ENCODE measurements at places on chromosomes 7 and 10. TPM values are rescaled to one million over a fixed set of nuclear protein-coding genes. Genes with fewer than 3 reads are reported as not detected.

GRCh38 chr7:37633048-37633447 lies 50.5 kb upstream of the GPR141 start:
- no peaks in the 10 kb centered on the region for H3K4me1 ChIP-seq
- no peak overlapping the region for H3K4me3 ChIP-seq
- H3K36me3 ChIP-seq, result no peaks in the 10 kb centered on the region
- DNase-seq, result no peak
- H3K27me3 ChIP-seq, result no peaks in the 10 kb centered on the region
- H3K27ac ChIP-seq, result no peak overlapping the region

GRCh38 chr7:31261341-31261740 lies 79.2 kb downstream of the NEUROD6 start:
- H3K36me3 ChIP-seq, result no peaks in the 10 kb centered on the region
- DNase-seq, result no peak
- no peaks in the 10 kb centered on the region for H3K4me1 ChIP-seq
- H3K4me3 ChIP-seq, result no peak overlapping the region
- no peak overlapping the region for H3K27ac ChIP-seq

GRCh38 chr10:82768040-82768439 lies 893.0 kb downstream of the NRG3 start:
- no peaks in the 10 kb centered on the region for H3K4me1 ChIP-seq
- H3K27ac ChIP-seq, result no peak overlapping the region
- no peaks in the 10 kb centered on the region for H3K36me3 ChIP-seq
- no peak overlapping the region for H3K4me3 ChIP-seq
- no peak for DNase-seq

- no peak for DNase-seq
- H3K27ac ChIP-seq, result no peak overlapping the region
- peaks cover 4% of the 10 kb centered on the region for H3K36me3 ChIP-seq
- no peaks in the 10 kb centered on the region for H3K27me3 ChIP-seq
These were observed 67.4 kb downstream of the ZNF438 start for GRCh38 chr10:30963992-30964930.

GRCh38 chr10:28678687-28679457 lies 1.6 kb downstream of the BAMBI start:
- H3K36me3 ChIP-seq, result no peaks in the 10 kb centered on the region
- peaks cover 8% of the 10 kb centered on the region for H3K4me1 ChIP-seq
- peaks cover 13% of the 10 kb centered on the region for H3K27me3 ChIP-seq
- H3K4me3 ChIP-seq, result peak overlapping the region; percentile 83
- H3K27ac ChIP-seq, result no peak overlapping the region

The DRGX gene
- 0.35 TPM for total RNA-seq

GRCh38 chr7:108813251-108814014 lies 243.8 kb downstream of the DNAJB9 start:
- no peak overlapping the region for H3K27ac ChIP-seq
- H3K4me3 ChIP-seq, result no peak overlapping the region
- H3K4me1 ChIP-seq, result no peaks in the 10 kb centered on the region

GRCh38 chr10:71077143-71077581 lies 135.2 kb upstream of the UNC5B start:
- no peak for DNase-seq
- peaks cover 49% of the 10 kb centered on the region for H3K27me3 ChIP-seq

The RBM20 gene
- total RNA-seq, result not detected

GRCh38 chr10:128908499-128908898 lies 558.5 kb upstream of the MGMT start:
- no peak overlapping the region for H3K27ac ChIP-seq
- H3K4me1 ChIP-seq, result no peaks in the 10 kb centered on the region
- no peaks in the 10 kb centered on the region for H3K36me3 ChIP-seq
- H3K27me3 ChIP-seq, result peaks cover 1% of the 10 kb centered on the region
- H3K4me3 ChIP-seq, result no peak overlapping the region

Data from HFFc6 (cell line).